Right lung (tissue), 10 donors: ENCODE measurements at places on chromosomes 11 and 22. TPM values are rescaled to one million over a fixed set of nuclear protein-coding genes. Genes with fewer than 3 reads are reported as not detected.

DNA sequence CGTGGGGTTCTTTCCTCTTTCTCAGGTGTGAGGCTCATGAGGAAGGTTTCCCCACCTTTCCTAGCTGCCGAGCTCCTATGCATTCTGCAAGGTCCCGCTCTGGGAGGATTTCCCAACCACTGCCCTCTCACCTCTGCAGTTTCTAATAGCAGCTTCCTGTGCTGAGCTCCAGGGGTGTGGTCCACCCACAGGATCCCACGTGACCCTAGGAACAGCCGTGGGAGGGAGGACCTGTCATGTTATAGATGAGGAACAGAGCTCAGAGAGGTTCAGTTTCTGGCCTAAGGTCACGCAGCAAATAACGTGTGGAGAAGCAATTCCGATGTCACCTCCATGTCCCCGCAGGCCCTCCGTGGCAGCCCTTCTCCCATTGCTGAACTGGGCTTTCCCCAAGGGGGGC lies 38.5 kb downstream of the FLRT1 start:
- no peak for DNase-seq

DNA sequence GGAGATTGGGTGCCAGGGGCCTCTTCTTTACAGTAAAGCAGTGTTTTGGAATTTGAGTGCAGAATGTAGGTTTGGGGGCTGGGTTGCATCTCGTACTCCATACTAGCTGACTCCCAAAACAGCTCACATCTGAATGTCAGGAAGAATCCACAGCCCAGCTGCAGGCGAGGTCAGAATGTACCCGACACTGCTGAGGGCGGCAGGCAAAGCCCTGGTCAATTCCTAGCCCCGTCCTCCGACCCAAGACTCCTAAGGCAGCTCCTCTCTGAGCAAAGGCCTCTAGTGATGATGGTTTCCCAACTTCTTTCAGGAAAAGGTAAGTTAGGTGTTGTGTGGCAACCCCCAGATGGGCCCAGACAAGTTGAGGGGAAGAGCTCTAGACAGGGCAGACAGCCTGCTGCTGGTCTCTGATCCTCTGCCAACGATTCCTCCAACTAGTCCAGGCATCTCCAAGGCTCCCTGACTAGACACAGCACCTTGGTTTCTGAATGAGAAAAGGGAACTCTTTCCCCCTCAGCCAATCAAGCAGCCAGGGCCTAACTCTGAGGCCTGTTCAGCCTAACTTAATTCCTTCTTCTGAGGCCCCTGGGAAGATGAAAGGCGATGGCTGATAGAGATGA lies 8.6 kb downstream of the LARGE2 start:
- no peak for DNase-seq

GRCh38 chr22:37314315-37315074 lies 32.2 kb downstream of the CYTH4 start:
- no peak for DNase-seq

GRCh38 chr11:16612566-16613261 lies 125.7 kb upstream of the C11orf58 start:
- DNase-seq: peak; percentile 36

Gene MPZL3
- 5.5 TPM for polyA plus RNA-seq

Gene MUC2
- 0.26 TPM for polyA plus RNA-seq

Gene MIEF1
- polyA plus RNA-seq: 23.0 TPM
